ENCODE measurements at places on chromosomes 11 and 22. TPM values are rescaled to one million over a fixed set of nuclear protein-coding genes. Genes with fewer than 3 reads are reported as not detected.

The LGR4 gene
- 6.6 TPM for total RNA-seq

The RFPL1 gene
- total RNA-seq = not detected

The RAD9A gene
- 6.5 TPM for total RNA-seq

The RPL3 gene
- 2,695 TPM for total RNA-seq

The ANKK1 gene
- total RNA-seq = not detected

The FAM227A gene
- total RNA-seq = not detected

The SCGB1C1 gene
- not detected for total RNA-seq

The ANO1 gene
- 0.13 TPM for total RNA-seq

The PGM2L1 gene
- 3.7 TPM for total RNA-seq

The ASPHD2 gene
- 8.7 TPM for total RNA-seq

The DUSP8 gene
- total RNA-seq = 0.07 TPM

The LSP1 gene
- 1.2 TPM for total RNA-seq

The NPTXR gene
- 2.9 TPM for total RNA-seq
